ENCODE measurements at places on chromosomes 7 and 10.

- peak; percentile 42 for DNase-seq
These were observed 44.8 kb upstream of the FAM133B start for GRCh38 chr7:92634924-92635519.

- no peak for DNase-seq
These were observed 113.9 kb downstream of the DNAJC1 start for GRCh38 chr10:21889477-21890275.

GRCh38 chr10:110214371-110214826, 7.0 kb downstream of the MXI1 start:
- no peak for DNase-seq

DNA sequence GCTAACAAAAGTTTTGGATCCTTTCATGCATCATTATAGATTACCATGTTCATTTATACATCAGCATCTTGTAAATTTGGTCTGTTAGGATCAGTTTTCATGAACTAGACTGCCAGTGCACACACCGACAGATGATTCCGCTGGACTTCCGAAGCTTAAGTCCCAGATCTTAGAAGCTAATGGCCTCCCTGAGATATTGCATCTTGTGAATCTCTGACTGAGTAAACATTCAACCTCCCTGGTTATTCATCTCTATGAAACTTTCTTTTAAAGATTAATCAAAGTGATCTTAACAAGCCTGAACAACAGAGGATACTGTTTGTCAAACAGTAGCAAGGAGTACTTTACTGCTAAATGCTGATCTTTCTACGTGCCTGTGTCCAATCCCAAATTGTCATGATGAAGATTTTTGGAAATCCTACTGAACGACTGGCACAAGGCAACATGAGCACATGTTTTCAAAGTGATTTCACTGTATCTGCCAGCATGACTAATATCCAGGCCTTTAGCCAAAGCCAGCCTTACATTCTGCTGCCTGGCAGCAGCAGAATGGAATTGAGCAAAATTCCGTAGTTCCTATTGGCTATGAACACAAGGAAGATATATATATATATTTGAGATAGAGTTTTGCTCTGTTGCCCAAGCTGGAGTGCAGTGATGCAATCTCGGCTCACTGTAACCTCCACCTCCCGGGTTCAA, 91.3 kb upstream of the ANK3 start:
- no peak for DNase-seq

DNA sequence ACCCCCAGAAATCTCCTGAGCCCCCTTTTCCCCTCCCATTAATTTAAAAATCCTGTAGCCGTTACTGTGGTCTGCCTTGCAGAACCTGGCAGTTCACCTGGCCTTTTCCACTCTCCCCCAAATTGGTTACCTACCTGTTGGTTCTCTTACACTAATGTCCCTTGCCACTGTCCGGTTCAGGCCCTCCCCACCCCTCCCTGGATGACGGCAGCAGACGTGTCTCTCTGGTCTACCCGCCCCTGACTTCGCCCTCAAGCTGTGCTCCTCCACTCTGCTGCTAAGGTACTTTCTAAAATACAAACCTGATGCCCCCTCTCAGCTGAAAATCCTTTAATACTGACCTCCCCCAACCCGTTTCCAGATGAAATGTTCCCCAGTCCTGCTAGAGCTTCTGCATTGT, 15.6 kb upstream of the SH3PXD2A start:
- no peak for DNase-seq

GRCh38 chr7:26073041-26073440, 79.0 kb upstream of the NFE2L3 start:
- no peak for DNase-seq

DNA sequence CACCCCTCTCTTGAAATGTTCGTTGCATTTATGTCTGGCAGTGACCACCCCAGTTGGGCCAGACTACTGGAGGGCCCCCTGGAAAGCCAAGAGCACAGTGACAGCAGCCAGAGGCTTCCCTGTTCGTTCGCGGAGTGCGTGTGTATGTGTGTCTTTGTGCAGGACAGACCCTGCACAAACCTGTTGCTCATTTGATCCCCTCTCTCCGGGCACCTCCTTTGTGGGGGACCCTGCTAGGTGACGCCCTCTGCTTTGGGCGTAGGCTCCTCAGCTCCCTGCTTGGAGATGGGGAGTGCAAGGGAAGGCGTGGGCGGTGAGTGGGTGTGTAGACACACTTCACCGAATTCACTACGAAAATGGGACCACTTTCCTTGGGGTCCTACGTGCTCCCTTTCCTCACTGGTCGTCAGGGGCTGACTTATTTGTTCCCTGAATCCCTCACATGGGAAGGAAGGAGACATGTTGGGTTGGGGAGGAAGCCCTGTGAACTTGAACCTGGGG, 38.7 kb downstream of the AGAP3 start:
- DNase-seq = no peak

- no peak for DNase-seq
These were observed 27.0 kb downstream of the PFKFB3 start for GRCh38 chr10:6229746-6230145.

GRCh38 chr10:14365266-14365665, 34.5 kb upstream of the FRMD4A start:
- no peak for DNase-seq

DNA sequence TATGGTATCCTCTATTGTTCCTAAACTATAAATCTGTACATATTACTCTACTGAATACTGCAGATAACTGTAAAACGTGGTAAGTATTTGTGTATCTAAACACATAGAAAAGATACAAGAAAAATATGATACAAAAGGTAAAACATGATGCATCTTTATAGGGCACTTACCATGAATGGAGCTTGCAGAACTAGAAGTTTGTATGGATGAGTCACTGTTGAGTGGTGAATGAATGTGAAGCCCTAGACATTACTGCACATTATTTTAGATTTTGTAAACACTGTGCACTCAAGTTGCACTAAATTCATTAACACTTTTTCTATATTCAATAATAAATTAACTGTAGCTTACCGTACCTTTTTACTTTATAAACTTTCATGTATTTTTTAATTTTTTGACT, 357.5 kb downstream of the ZWINT start:
- DNase-seq = no peak

DNA sequence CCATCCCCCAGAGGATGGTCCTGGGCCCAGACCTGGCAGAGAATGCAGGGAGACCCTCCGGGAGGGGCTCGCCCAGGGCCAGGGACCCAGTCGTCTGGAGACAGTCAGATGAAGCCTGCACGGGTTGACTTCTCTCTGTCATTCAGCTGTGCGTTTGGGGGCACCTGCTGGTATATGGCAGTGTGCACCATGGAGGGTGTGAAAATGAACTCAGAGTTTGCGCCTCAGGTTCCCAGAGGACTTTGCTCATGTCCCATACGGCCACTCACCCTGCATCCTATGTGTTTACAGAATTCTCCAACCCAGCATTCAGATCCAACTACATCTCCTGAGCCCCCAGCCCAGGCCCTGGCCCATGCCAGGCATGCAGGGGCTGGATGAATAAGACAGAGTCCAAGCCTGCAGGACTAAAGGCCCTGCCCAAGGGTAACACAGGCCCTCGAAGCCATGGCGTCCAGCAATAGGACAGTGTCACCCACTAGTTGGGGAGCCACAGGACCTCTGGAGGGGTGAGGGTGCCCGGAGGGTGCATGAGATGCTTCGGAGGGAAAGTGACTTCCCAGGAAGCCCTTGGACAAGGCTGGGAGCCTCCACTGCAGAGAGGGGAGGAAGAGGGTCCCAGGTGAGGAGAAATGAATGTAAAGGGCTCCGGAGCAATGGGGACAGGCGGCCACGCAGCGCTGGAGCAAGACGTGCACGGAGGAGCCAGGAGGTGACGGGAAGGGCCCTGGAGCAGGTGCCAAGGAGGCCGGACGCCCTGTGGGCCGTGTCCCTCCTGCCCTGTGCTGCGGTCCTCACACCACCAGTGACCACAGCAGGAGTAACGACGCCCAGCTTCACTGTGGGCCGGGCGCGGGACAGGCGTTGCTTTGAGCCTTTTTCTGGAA, 36.3 kb downstream of the CALML3 start:
- DNase-seq = no peak

- peak; percentile 69 for DNase-seq
These were observed 107.2 kb upstream of the LYZL2 start for GRCh38 chr10:30736685-30737232.

GRCh38 chr7:105353752-105354328, 34.9 kb downstream of the SRPK2 start:
- DNase-seq = no peak

- DNase-seq = no peak
These were observed 77.5 kb downstream of the LRRC4 start for GRCh38 chr7:127953423-127954356.

DNA sequence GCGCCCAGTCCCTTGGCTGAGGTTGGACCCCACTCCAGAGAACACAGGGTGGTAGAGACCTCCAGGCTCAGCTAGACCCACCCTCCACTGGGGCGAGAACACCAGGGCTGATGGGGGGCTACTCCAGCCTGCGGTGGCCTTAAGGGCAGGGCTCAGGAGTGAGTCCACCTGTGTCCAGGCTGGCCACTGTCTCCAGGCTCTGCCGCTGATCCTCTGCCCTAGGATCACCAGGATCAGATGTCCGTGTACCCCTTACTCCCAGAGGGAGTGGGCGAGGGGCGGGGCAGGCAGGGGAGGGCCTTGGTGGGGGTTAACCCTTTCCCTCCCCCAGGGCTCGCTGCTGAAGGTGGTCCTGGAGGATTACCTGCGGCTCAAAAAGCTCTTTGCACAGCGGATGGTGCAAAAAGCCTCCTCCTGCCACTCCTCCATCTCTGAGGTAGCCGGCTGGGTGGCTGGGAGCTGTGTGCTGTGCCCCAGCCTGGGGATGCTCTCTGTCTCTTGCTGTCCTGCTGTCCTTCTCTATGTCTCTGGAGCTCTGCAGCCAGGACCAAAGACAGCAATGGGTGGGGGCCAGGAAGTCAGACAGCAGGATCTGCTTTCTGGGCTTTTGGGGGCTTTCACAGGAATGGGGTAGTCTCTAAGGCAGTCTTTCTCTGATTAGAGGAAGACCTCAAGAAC, 38.0 kb downstream of the PSAP start:
- DNase-seq = no peak

DNA sequence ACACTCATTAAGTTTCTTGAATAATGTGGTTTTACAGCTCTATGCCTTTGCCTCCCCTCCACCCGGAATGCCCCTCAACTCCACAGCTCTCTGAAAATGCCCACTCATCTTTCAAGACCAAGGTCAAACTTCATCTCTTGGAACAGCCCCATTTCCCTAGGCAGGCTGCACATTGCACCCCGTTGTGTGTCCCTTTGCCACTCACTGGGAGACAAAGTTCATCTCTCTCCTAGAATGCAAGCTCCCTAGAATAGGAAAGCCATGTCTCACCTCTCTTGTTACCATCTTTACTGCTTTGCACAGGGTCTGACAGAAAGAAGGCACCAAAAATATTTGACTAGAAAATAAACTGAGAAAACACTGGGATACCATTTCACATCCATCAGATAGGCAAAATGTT, 33.3 kb downstream of the UBE2H start:
- no peak for DNase-seq

DNA sequence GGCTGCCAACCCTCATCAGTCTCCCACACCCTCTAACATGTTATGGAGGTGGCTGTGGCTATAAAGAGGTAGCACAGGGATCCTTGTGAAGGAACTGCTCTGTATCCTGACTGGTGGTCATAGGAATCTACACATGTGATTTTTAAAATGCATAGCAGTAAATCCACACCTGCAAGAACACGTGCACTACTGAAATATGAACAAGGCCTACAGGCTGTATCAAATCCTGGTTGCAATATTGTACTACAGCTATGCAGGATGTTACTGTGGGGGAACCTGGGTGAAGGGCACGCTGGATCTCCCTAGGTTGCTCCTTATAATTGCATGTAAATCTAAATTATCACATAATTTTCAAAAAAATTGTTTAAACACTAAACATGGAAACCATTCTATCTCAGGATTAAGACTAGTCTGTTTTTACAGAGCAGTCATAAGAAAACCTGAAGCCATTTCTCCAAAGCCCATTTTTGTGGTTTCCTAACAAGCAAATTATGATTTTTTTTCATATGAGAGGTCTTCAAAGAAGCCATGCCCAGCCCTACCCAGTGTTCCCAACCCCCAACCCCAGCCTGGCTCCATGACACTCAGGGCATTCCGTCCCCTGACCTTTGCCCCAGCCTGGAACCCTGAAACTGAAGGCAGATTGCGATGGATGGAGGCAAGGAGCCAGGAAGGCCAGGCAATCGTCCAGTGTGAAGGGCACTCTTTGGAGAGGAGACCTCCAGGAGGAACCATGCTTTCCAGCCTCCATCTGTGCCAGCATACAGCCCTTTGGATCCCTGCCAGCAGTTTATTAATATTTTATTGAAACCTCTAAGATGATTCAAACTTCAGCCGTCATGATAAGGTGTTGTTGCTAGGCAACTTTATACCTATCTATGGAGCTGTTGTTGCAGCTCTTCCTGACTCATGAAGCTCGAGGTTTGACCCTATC, 161.0 kb downstream of the GRID1 start:
- DNase-seq = no peak

- no peak for DNase-seq
These were observed 5.3 kb downstream of the PNLIPRP1 start for GRCh38 chr10:116596062-116596461.

GRCh38 chr10:21031232-21031795, 134.2 kb upstream of the NEBL start:
- no peak for DNase-seq
